ENCODE measurements at places on chromosomes 12 and 14. TPM values are rescaled to one million over a fixed set of nuclear protein-coding genes. Genes with fewer than 3 reads are reported as not detected.

DNA sequence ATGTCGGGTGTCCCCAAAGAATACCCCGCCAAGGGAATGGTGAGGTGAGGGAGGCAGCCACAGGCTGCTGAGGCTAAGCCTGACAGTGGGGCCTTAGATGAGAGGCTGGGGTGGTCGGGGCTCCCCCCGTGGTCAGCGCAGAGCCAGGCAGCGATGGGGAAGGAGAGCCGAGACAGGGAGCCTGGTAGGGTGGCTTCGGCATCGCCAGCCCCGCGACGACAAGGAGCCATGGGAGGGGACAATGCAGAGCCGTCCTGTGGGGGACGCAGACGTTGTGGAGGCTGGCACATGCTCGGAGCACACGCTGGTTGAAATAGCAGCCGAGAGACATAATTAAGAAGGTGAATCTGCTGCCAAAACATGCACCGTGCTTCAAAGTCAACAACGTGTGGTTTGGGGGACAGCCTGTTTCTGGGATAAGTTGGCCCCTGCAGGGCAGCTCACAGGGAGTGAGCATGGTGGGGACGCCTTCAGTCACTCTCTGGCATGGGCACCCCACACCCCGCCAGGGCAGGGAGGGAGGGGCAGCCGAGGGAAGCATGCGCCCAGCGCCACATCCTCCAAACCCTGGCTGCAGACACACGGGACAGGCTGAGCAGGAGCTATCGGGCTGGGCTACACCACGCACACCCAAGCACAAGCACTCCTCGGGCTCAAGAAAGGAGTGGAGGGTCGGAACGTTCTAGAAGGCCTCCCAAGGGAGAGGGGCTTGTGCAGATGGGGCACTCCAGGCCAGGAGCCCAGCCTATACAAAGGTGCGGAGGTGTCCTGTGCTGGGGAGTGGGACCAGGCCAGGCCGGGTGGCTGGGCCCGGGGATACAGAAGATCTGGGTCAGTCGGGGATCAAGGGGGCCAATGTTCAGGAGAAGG, 66.6 kb upstream of the C14orf180 start:
- no peak overlapping the region for H3K27ac ChIP-seq
- H3K36me3 ChIP-seq: no peaks in the 10 kb centered on the region
- DNase-seq: no peak
- peaks cover 30% of the 10 kb centered on the region for H3K27me3 ChIP-seq
- peaks cover 6% of the 10 kb centered on the region for H3K4me1 ChIP-seq

DNA sequence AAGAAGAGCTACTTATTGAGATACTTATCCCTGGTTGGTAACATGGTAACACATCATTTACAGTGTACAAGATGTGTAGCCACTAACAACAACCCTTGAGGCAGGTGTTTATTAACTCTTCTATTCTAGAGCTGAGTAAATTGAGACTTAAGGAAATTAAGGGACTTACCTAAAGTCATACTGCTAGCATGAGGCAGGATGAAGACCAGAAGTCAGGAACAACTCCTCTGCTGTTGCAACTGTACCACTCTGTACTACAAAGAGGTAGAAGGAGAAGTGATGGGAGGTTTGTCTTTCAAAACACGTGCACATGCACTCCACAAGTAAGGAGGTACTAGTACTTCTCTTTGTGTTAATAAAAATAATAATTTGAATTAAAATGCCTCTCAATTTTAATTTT, 79.9 kb downstream of the LLPH start:
- no peak for DNase-seq
- peaks cover 12% of the 10 kb centered on the region for H3K4me1 ChIP-seq
- no peaks in the 10 kb centered on the region for H3K27me3 ChIP-seq
- H3K36me3 ChIP-seq: no peaks in the 10 kb centered on the region

DNA sequence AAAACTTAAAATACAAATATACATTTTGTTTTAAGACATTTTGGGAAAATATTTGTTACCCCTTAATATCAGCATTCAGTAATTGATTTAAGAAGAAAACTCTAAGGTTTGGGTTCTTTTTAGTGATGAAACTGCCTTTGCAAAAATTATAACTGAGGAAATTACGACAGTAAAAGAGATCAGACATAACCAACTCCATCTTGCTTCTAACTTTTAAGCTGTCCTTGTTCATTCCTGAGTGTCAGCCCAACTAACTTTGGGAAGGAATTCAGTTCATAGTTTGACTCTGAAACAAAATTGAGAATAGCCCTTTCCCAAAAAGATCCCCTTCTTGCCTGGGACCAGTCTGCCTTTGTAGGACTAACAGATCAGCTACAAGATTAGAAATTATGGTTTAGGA, 93.0 kb downstream of the TMTC1 start:
- H3K36me3 ChIP-seq: peaks cover 58% of the 10 kb centered on the region
- H3K27me3 ChIP-seq: no peaks in the 10 kb centered on the region
- no peak overlapping the region for H3K27ac ChIP-seq
- H3K4me1 ChIP-seq: peaks cover 24% of the 10 kb centered on the region
- no peak for DNase-seq

- DNase-seq: no peak
- H3K4me1 ChIP-seq: no peaks in the 10 kb centered on the region
- H3K27me3 ChIP-seq: no peaks in the 10 kb centered on the region
- H3K27ac ChIP-seq: no peak overlapping the region
- H3K36me3 ChIP-seq: no peaks in the 10 kb centered on the region
- no peak overlapping the region for H3K4me3 ChIP-seq
Observed at GRCh38 chr14:73816393-73816816, 35.2 kb upstream of the PTGR2 start.

TMTC2 gene
- total RNA-seq: 1.7 TPM
